Muscle of back (tissue), 13 donors: ENCODE measurements at places on chromosomes 2 and 18. TPM values are rescaled to one million over a fixed set of nuclear protein-coding genes. Genes with fewer than 3 reads are reported as not detected.

DNA sequence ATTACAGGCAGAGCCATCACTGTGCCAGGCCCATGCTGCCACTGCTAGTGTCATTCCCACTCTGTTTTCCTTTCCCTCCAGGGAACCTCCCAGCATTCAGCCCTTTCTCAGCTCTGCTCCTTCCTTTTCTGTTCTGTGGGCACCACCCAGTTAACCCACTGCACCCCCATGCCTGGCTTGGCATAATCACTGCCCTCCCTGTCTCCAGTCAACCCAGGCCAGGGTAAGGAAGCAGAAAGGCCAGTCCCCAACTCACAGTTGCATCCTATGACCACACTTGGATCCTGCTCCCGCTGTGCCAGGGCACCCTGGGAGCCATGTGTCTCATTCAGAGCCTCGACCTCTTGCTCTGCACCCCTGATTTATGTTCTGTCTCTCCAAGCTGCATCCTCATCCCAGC is 32.2 kb downstream of the DPYSL5 start:
- DNase-seq = no peak

DNA sequence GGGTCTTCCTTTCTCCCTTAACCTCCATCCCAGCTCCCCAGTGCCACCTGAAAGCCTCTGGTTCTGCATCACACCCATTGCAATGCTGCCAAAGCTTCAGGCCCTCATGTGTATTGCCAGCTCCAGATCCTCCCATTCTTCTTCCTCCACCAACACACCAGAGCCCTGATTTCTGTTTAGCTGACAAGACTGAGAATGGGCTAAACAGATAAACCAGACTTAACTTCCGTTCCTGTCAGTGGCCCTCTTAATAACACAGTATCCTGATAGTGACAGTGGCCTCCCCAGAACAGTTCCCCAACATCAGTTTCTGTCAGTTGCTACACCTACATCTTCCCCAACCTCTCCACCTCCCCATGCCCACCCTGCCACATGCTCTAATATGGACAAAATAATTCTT is 31.3 kb upstream of the C1D start:
- no peak for DNase-seq

DNA sequence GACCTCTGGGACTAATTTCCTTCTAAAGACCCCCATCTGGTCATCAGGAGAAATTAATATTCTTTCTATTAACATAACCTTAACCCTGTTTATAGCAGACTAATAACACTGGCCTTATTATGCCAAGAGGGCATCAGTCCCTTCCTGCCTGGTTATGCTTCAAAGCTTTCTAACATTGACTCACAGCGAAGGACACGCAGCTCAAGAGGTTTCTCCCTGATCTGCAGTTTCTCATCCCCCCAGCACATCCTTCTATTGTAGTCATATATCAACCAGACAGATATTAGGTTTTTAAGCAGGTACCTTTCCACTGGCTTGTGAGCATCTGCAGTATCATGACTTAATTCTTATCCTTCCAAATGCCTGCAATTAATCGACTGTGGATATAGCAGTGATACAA is 100.0 kb upstream of the CXCR4 start:
- no peak for DNase-seq

DNA sequence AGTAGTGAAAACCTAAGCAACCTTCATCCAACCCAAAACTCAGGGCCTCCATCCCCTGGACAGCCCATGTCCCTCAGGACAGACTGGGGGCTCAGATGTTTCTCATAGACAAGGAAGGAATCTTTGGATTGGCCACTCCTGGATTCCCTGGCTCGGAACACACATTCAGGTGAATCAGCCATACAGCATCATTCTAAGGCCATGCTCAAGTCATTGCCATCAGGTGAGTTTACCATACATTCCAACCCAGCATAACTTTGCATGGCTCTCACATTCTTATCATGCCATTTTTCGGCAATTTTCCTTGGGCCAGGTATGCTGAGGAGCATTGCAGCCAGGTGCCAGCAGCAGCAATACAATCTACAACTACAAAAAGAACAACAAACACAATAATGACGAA is 34.6 kb upstream of the SERPINE2 start:
- DNase-seq = no peak

GRCh38 chr2:219131327-219131726 is 29.3 kb downstream of the NHEJ1 start:
- DNase-seq = no peak

- no peak for DNase-seq
Measured at GRCh38 chr2:238879621-238880377, 31.9 kb downstream of the TWIST2 start.

- no peak for DNase-seq
Measured at GRCh38 chr2:221372159-221372884, 199.8 kb downstream of the EPHA4 start.

DNA sequence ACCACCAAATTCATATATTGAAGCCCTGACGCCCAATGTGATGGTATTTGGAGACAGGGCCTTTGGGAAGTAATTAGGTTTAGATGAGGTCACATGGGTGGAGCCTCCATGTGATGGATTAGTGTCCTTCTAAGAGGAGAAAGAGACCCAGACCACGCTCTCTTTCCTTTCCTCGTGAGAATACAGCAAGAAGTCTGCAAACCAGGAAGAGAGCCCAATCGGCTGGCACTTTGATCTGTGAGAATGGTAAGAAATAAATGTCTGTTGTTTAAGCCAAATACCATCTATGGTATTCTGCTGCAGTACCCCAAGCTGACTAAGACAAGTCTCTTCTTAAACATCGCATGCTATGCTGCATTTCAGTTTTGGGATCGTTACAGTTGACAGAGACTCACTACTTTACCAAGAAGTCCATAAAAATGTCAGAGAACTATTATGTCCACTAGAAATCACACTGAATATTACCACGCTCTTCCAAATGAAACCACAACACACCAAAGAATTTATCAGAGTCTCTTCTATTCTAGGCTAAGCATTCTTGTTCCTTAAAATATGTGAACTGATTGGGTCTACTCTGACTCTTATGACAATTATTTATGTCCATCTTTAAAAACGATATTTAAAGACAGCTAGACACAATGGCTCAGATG is 48.5 kb downstream of the LPIN2 start:
- no peak for DNase-seq

DNA sequence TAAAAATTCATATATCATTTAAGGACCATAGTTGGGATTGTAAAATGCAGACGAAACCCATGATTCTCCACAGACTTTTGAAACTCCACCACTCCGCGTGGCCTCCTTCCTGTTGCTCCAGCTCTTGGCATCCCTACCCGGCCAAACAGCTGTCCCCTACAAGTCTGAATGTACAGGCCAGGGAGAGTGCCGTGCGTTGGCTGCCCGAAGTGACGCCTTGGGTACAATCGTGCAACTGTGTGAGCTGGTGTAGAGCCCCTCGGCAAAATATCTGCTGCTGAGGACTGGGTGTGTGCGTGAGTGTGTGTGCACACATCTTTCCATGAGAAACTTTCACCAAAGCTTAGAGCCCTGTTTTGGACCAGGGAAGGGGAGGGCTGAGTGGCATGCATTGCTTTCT is 43.8 kb upstream of the ZNF516 start:
- peak; percentile 66 for DNase-seq

DNA sequence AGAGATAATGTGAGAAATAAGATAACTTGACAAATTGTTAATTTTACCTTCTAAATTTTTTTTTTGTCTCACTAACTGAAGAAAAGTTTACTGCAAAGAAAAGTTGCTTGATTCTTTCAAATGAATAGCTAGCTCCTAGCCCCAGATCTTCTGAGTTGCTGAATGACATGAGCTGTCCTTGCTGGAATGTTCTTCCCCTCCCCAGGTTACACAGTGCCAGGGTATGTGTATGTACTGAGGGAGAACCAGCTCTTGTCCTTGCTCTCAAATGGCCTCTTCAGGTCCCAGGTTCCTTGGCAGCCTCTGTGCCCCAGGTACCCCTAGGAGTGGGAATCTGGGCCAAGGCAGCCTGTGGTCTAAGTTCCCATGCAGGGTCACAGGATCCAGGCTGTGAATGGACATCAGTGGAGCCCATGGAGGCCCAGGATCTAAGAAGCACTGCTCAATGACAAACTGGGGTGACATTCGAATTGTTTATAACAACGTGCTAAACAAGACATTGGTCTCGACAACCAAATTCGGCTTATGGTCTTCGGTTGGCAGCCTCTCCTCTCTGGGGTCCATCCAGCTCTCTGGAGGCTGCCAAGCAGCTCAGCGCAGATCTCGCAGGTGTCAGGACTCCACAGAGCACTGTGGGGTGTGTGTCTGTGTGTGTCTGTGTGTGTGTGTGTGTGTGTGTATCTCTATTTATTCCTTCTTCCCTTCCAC is 17.1 kb upstream of the INO80C start:
- no peak for DNase-seq

DNA sequence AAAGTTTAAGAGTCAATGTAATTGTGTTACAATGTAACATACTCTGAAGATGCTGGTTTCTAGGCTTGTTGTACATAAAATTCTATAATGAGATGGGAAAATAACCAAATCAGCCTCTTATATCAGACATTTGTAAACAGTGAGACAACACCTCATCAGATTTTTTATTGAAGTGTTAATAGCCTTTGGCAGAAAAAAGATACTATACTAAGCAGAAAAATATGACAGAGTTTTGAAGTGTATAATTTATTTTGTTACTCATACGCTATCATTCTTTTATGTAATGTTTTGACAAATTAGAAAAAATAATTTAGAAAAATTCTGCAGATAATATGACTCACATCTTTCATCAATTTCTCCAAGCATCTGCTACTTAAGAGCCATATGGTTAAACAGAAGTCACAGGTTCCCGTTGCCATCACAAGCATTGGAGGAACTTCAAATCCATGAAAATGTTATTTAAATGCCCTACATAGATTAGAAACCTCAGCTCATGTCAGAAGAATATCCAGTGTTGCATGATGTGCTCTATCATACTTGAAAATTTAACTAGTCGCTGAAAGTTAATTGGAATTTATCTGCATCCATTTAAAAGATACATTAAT is 535.4 kb downstream of the LRP1B start:
- no peak for DNase-seq

DNA sequence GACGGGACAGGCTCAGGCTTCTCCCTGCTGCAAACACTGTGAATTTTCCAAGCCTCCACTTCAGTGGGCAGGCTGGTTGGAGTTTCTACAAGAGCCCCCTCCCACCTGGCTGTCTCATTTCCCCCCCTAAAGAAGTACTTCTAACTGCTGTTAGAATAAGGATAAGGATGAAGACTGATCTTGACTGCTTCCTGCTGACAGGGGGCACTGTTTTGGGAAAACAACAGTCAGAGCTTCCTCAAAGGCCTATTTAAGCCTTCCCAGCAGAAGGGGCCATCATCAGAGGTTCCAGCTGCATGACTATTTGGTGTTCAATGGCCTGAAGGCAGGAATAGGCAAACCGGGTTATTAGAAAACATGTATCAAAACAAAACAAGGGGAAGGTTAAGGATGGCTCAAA is 1162.8 kb downstream of the DSC3 start:
- DNase-seq = no peak

DNA sequence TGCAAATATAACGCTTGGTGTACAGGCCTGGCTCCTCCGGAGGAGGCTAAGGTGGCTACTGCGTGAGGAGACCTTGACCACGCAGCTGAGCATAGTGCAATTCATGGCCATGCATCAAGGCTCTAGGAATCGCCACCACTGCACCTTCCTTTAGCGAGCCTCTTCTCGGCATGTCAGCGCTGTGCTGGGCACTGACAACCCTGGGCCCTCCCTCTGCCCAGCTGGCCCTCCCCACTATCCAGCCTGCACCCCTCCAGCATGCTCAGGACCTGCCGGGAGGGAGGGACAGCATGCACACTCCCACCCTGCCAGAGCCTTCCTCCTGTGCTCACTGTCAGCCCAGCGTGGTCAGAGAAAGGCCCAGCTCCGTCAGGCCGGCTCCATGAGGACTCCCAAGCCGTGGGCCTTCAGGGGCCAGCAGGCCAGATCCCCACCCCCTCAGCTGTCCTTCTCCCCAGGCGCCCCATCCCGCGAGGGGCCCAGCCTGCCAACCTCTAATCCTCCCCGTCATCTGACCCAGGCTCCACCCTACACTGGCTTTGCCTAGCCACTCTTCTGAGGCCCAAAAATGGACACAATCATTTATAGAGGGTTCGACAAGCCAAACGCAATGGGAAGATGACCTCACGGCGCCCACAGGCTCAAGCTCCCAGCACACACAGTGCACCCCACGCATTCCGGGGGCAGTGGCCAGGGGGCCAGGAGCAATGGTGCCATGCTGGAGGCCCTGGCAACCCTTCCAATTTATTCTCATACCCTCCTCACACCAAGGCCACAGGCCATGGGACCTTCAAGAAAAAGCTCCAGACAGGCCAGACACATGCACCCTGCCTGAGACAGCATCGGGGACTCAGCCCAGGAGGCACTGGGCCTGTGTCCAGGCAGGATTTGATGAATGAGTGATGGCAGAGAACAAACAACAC is 3.5 kb downstream of the BIN1 start:
- peak; percentile 54 for DNase-seq

DNA sequence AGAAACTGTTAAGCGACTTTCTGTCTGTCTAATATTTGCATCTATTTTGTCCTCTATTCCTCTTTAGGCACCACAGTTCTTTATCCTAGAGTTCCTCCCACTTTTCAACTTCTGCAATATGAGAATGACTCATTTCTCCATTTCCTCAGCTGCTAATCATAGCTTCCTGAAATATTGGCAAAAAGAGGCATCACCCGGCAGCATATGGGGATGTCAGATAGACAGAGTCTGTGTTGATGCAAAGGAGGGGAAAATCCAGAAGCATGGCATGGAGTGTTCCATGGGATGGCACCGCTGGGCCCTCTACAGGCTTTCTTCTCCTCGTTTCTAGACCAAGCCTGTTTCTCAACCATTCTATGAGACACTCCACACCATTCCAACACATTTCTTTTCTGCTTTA is 93.4 kb downstream of the DOCK10 start:
- no peak for DNase-seq

GRCh38 chr2:98588880-98589431 is 19.4 kb downstream of the COA5 start:
- no peak for DNase-seq

- DNase-seq = no peak
Measured at GRCh38 chr18:58364876-58365528, 263.9 kb downstream of the ALPK2 start.

MAL gene
- 3.9 TPM for polyA plus RNA-seq

MPP4 gene
- 0.49 TPM for polyA plus RNA-seq

SLC40A1 gene
- 43.6 TPM for polyA plus RNA-seq

CHRND gene
- polyA plus RNA-seq = 97.9 TPM

NEU2 gene
- not detected for polyA plus RNA-seq

GALR1 gene
- polyA plus RNA-seq = 0.13 TPM

MAPK4 gene
- 8.4 TPM for polyA plus RNA-seq

CAVIN2 gene
- 44.3 TPM for polyA plus RNA-seq
